ENCODE measurements at places on chromosomes 7 and 10.

DNA sequence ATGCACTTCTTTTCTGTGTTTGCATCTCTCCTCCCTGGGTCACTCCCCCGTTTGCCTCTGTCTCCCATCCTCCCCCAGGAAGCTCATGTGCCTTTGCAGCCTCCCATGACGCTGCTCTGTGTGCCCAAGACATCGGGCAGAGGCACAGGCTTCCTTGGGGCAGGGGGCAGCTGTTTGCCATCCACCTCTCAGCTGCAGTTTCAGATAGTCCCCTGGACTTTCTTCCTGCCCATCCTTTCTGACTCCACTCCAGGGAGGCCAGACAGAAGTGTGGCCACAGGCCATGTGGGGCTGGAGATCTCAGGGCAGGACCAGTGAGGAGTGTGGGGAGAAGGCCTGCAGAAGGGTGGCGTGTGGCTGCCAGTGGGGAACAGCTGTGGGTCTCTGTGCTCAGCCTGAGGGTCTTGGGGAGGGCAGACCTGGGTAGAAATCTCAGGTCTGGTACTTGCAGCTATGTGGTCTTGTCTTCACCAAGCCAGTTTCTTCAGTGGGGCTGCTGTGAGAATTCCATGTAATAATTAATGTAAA, 10.6 kb upstream of the SAMD8 start:
- DNase-seq: no peak

GRCh38 chr7:80618096-80618495, 20.3 kb upstream of the CD36 start:
- DNase-seq: no peak

DNA sequence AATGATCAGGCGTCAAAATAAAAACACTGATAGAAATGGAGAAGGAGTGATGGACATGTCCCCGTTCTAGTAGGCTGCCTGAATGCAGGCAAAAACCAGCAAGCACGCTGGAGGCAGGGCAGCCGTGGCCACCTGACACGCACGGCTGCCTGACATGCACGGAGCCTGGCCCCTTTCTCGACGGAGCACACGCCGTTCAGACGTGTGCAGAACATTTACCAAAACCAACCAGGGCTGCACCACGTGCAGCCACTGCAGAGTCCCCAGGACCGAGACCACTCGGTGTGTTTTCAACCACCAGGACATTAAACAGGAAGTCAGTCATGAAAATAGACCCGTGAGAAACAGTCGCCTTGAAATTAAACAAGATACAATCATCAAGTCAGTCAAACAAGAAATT, 61.9 kb upstream of the NKX6-2 start:
- DNase-seq: no peak

GRCh38 chr10:20970708-20971107, 73.6 kb upstream of the NEBL start:
- DNase-seq: no peak

GRCh38 chr10:76001019-76001418, 569.6 kb downstream of the LRMDA start:
- DNase-seq: peak; percentile 19

Measured in choroid plexus epithelial cell (primary cell).